ENCODE measurements at places on chromosomes 2 and 18.

DNA sequence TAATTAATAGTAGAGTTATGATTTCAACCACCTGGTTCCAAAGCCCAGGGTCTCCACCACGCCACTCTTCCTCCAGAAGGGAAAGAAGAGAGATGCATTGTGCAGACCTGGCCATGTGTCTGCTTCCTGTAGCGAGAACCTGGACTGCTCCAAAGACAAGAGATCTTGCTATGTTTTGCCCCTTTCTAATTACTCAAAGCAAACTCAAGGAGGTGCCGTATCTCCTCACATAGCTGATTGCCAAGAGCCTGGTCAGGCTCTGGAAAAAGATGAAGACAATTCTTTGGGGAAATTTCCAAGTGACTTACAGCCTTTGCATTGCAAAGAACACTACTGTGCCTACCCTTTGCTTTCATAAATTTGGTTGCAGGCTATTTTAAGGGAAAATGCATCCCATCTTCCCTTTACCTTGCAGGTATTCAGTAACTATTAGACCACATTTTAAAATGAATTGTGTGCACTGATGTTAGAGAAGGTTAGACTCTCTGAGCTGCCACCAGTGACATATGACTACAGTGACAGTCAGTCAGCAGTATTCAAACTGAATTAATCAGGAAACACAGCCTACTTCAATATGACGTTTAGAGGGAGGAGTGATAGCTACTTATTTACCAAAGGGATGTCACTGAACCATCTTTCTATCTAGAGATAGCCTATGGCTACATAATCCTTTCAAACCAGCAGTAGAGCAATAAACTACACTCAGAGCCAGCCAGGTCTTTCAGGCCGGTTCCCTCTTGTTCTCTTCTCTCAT, 842.1 kb upstream of the FANCL start:
- DNase-seq: no peak

DNA sequence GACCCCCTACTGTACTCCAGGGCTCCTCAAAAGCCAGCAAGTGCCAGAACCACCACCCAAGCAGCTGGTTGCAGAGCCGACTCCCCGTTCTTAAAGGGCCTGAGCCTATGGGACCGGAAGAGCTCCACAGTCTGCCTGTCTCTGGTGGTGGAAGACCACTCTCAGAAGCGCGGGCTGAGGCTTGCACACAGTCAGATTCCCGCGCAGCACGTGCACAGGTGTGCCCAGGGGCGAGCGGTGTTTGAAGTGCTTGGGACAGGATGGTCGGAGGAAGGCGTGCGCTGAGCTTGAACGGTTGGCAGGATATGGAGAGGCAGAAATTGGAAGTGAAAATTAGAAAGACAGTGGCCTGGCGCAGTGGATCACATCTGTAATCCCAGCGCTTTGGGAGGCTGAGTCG, 64.8 kb downstream of the CYP26B1 start:
- DNase-seq: no peak

GRCh38 chr18:51666763-51667191, 469.3 kb upstream of the MEX3C start:
- DNase-seq: peak; percentile 50

- DNase-seq: no peak
Observed at GRCh38 chr2:108617617-108618016, 83.3 kb downstream of the LIMS1 start.

- DNase-seq: no peak
Observed at GRCh38 chr2:173271135-173271534, 83.5 kb upstream of the CDCA7 start.

- DNase-seq: no peak
Observed at GRCh38 chr2:199572571-199572970, 114.8 kb upstream of the SATB2 start.

DNA sequence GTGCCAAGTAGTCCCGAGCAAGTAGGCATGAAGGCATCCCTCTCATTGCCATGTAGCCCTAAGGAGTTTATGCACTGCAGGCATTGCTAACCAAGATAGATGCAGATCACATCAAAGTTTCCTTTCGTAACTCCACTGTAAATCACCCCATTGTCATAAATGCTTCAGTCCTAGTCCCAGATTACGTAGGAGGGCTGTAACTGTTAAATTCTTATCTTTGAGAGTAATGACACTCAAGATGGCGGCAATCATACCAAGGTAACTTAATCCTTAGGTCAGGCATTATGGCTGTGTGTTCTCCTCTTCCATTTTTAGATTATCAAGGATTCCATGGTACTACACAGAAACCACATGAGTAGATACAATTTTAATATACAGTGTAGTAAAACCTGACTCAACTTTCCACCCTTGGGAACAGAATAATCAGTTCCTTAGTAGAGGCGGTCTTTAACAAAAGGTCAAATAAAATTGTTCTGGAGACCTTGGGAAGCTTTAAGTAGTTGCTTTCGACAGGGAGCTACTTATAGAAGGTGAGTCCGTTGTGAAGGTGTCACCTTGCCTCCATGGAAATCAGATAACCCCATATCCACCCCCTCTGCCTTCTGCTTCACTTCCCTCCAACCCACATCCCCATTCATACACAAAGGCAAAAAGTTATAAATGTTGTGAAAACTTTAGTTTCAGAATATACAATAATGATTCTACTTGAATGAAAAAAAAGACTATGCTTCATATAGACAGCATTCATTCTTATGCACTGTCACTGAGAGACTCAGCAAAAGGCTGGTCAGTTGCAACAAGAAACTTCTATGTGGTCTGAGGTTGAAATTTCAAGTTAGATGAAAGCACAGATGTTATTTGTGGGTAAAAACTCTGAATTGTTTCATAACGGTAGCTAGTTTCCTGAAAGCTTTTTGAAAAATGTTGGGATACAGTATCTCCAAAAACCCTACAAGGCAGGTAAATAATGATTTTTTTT, 64.8 kb upstream of the GALNT5 start:
- no peak for DNase-seq

DNA sequence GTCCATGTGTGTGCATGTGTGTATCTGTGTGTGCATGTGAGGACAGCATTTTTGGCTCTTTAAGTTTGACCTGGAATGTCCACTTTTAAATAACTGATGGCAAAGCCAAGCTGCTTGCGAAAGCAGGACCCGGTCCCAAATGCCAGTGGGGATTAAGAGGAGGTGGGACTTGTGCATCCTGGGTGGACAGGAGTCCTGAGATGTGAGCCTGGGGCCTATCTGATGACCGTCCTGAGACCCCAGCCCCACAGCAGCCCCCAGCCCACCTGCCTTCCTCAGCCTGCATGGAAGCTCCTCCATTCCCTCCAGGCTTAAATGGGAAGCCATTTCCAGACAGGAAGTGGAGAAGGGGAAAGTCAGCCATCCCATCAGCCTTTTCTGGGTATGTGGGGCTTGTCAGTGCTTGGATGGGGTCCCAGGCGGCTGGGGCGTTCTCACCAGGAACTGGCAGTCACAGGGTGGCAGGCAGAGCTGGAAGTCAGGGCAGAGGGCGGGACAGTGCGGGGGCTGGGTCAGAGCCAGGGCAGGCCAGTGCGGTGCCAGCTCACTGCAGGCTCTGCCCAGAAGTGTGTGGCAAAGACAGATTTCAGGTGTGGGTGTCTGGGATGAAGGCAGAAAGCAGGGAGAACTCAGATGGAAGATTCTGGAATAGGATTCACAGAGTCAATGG, 117.8 kb downstream of the ACKR3 start:
- peak; percentile 48 for DNase-seq

GRCh38 chr18:30328839-30329238, 713.7 kb downstream of the DSC3 start:
- DNase-seq: no peak

DNA sequence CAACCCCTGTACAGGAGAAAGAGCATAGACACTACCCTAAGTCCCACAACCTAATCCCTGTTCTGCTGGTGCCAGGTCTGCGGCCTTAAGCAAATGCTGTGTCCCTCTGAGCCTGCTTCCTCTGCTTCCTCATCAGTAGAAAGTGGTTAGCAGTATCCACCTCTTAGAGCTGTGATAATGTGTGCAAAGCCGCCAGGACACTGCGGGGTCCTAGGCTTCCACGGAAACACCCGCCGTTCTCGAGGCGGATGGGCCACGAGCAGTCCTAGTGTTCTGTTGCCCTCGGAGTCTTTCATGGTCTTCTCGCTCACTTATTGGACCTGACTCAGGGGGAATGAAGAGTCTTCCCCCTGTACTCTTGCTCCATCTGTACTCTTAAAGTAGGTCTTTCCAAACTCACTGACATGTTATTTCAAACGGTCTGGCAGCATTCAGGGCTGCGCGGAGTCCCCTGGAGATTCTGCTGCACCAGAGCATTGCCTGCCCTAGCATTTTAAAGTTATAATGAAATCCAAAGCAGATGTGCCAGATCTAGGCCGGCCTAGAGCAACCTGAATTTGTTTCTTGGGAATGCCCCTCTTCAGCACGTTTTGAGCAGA, 107.2 kb upstream of the ZNF236 start:
- no peak for DNase-seq

DNA sequence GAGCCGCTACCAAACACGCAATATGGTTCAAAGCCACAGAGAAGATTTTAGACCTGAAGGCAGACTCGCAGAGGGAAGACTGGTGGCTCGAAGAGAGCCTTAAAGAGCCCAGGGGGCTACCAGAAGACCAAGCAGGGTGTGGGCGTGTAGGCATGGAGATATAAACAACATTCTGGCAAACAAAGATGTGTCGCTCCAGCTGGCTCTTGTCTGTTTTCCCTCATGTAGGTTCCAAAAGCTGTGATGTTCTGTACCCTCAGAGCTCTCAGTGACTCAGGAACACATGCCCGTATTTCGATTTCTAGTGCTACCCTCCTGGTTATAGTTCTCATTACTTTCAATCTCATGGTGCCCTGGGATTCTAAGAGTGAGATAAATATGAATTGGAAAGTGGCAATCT, 44.5 kb downstream of the DOCK10 start:
- no peak for DNase-seq

- DNase-seq: no peak
Observed at GRCh38 chr18:47881752-47882455, 48.6 kb downstream of the SMAD2 start.

DNA sequence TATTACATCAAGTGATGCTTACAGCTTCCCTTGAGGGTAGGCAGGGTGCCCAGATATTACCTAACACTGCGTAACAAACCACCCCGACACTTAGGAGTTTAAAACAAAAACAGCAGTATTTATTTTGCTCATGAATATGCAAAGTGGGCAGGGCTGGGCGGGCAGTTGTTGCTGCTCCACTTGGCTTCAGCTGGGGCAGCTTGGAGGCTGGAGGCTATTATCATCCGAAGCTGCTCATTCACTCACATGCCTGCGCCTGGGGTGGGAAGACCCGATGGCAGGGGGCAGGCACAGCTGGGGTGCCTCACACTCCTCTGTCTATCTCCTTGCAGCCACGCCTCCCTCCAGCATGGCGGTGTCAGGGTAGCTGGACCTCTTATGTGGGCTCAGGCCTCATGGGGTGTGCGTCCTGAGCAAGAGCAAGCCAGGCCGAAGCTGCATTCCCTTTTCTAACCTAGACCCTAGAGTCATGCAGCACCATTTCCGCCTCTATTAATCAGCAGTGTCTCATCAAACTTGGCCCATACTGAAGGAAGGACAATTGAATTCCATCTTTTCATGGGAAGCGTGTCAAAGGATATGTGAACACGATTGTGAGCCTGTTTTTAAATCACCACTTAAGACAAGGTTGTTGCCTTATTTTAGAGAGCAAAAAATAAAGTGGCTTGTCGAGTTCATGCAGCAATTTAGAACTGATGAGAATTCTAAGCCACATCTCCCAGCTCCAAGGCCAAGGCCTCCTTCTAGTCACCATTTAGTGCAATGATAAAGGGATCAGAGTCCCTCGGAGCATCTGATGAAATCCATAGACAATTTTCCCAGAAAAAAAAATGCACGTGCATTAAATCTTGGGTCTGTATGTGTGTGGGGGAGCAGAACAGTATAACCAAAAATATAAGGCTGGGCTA, 54.9 kb downstream of the SDC1 start:
- DNase-seq: no peak

- peak; percentile 33 for DNase-seq
Observed at GRCh38 chr2:164954954-164955701, at the start of gene SLC38A11. Gene SLC38A11 (minus strand): TSS chr2:164955525. CDS start chr2:164955247, 278 bp downstream.

DNA sequence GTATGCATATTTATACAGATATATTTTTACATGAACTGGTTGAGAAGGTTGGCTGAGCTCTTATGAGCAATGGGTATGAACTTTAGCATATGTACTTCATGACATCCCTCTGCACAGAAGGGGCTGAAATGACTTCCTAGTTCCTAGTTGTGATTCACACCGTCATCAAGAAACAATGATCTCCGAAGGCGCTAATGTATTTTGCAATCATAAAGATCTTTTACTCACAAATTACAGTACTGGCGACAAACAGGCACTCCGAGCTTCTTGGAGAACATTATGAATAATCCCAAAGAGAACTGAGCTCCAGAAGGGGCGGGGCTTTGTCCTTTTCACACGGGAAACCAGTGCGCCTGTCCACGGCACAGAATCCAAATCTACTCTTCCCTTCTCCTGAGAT, 18.1 kb downstream of the BCL2 start:
- DNase-seq: no peak

DNA sequence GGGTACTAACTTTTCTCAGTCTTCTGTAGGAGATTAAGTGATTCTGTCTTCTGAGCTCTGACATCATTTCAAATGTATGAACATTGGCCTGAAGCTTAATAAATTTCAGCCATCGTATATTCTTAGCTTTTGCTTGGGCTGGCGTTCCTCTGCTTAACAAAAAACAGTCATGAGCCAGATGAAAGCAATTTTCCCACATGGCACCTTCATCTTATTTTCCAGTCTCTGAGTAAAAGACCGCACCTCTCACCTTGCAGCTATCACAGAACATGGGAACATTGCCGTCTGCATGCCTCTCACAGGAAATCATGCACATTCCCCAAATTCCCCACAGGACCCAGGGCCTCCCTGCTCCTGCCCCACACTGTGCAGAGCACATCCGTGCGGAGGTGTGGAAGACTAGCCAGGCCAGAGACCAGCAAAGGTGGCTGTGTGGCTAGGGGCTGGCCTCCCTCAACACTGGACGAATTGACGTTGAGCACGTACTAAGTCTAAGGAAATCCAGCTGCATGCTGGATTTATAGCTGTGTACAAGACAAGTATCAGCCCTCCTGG, 531.8 kb upstream of the ID2 start:
- no peak for DNase-seq

- DNase-seq: peak; percentile 82
Observed at GRCh38 chr2:21930226-21930625, 806.5 kb downstream of the TDRD15 start.

DNA sequence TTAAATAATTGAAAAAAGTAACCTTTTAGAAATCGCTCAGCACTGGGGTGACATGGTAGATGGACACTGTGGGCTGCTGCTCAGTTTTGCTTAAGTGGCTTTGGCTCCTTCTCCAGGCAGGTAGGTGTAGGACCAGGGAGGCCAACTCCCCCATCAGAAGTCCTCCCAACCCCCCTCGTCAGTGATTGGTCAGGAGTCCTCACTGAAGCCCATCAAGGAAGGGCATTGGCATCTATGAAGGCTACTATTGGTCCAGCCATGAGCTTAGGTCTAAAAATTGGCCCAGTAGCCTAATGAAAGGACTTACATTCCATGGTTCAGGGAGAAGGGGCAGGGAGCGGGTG, 34.7 kb downstream of the ST3GAL5 start:
- DNase-seq: no peak

GRCh38 chr2:72887032-72887739, at the start of gene SPR:
Gene SPR (plus strand): TSS chr2:72887408. CDS start chr2:72887433, 25 bp downstream.
- DNase-seq: peak; percentile 69
